Cardiac septum (tissue), 1 donor: ENCODE measurements at places on chromosomes 5 and 9. TPM values are rescaled to one million over a fixed set of nuclear protein-coding genes. Genes with fewer than 3 reads are reported as not detected.

- no peak for DNase-seq
These were observed 190.0 kb downstream of the TRIM32 start for GRCh38 chr9:116877072-116877471.

- no peak for DNase-seq
These were observed 8.4 kb upstream of the RXRA start for GRCh38 chr9:134317790-134318414.

DNA sequence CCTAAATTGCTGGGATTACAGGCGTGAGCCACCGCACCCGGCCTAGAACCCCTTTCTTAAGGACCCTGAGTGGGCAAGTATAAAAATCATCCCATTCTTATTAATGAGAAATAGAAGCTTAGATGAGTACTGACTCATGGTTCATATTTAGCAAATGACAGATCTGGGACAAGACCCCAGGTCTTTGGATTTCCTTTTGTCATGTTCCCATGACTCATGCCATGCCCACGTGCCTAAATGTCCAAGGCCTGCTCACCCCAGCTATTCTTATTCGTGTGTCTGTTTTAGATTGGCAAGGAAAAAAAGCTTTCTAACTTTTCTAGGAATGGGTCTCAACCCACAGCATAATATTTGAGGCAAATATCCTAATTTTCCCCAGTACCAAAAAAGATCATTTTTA lies 57.7 kb upstream of the RPS23 start:
- DNase-seq = no peak

GRCh38 chr5:142720641-142721271 lies 34.9 kb upstream of the FGF1 start:
- DNase-seq = no peak

GRCh38 chr9:86187121-86187520 lies 72.3 kb downstream of the C9orf153 start:
- DNase-seq = no peak

GRCh38 chr5:147348046-147348445 lies 113.2 kb downstream of the STK32A start:
- DNase-seq = no peak

- DNase-seq = no peak
These were observed 49.7 kb downstream of the KIF24 start for GRCh38 chr9:34279411-34279810.

GLRA1 gene
- total RNA-seq = not detected

GNA14 gene
- total RNA-seq = 2.7 TPM

- no peak for DNase-seq
These were observed 69.1 kb upstream of the TARS1 start for GRCh38 chr5:33371660-33372059.

- DNase-seq = no peak
These were observed 26.0 kb downstream of the ERCC6L2 start for GRCh38 chr9:95901506-95901905.

PCDHGC3 gene
- 16.9 TPM for total RNA-seq

GRCh38 chr9:110087605-110088004 lies 120.4 kb downstream of the C9orf152 start:
- DNase-seq = no peak

GRCh38 chr5:175638305-175638704 lies 19.6 kb upstream of the HRH2 start:
- no peak for DNase-seq

DNA sequence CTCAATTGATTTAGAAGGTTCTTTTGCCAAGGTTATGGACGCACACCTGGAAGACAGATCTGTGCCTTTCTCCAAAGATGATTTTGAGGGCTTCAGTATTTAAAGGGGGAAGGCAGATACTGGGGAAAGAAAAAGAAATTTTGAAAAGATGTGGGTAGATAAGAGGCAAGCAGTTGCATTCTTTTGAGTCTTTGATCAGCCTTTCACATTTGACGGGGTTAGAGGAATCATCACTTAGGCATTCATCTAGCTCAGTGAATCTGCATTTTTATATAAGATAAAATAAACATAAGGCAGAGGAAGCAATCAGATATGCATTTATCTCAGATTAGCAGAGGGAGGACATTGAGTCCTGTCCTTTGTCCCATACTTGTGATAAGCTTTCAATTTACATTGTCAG lies 243.4 kb upstream of the RAI14 start:
- no peak for DNase-seq
